NCI-H2081 (cell line): ENCODE measurements at places on chromosomes 4 and X.

- DNase-seq, result no peak
Observed at GRCh38 chr4:5021546-5021945, 2.3 kb upstream of the CYTL1 start.

DNA sequence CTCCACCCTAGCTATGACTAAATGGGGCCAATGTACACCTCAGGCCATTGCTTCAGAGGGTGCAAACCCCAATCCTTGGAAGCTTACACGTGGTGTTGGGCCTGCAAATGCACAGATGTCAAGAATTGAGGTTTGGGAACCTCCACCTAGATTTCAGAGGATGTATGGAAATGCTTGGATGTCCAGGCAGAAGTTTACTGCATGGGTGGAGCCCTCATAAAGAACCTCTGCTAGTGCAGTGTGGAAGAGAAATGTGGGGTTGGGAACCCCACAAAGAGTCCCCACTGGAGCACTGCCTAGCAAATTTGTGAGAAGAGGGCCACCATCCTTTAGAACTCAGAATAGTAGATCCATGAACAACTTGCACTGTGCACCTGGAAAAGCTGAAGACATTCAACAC, 284.1 kb downstream of the ANTXR2 start:
- DNase-seq, result no peak

DNA sequence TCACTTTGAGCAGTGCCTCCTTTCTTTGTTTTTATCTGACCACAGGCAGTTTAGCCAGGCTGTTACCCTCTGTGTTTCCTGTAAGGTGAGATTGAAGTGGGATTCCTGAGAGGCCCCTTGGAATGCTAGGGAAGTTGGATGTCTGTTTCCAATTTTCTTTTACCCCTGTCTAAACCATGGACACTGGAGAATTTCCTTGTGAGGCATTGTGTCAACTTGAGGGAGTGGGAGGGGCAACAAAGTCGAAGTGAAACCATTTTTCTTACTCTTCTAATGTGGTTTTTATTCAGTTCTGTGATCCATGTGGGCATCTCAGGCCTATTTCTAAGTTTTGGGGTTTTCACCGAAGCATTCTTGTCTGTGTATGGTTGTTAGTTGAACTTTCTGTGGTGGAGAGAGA, 296.1 kb upstream of the UGT8 start:
- DNase-seq, result no peak

DNA sequence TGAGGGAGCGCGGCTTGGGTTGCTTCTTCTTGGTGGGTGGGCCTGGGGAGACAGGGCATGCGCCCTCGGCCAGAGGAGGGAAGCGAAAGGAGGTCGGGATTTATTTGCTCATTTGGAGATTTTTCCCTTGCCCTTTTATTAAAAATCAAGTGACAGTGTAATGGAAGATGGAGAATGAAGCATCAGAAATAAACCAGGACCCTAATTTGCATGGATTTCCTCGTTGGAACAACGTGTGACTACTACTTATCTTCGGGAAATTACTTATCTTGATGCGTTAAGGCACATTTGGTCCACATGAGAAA, 709 bp upstream of the CLOCK start:
- DNase-seq, result no peak

- DNase-seq, result no peak
Observed at GRCh38 chrX:150647331-150647730, 45.9 kb upstream of the MTMR1 start.

GRCh38 chr4:139759097-139759496, 93.5 kb downstream of the MGST2 start:
- DNase-seq, result no peak

- no peak for DNase-seq
Observed at GRCh38 chr4:158166701-158167100, 6.1 kb downstream of the GASK1B start.

DNA sequence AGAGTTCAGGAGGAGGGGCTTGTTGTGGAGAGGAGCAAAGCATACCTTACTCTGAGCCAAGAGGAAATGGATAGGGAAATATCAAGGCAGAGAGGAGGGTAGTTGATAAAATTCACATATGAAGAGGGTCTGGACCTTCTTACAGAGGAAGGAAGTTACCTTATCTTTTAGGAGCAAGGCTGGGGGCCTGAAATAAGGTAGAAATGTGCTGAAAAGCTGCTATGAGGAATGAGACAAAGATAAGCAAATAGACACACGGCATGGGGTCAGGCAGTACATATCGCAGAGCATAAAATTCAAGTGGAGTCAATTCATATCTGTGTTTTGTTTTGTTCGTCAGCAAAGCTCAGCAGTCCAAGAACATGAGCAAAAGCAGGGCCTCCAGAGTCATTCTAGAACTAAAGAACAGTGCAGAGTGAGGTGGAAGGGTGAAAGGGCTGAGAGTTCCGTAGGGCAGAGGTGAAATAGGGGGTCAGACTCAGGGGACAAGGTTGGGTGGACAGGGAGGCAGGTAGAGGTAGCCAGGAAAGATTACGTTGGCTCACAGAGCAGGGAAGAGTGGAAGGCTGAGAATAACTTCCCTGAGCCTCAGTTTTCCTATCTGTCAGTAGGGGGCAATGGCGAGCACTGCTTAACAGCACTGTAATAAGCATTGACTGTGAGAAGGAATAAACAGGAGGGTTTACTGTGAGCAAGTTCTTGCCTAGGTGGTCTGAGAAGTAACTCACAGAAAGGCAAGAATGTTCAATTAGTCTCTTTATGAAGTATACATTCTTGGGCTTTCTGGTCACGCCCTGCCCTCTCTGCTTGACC, 9.2 kb downstream of the VSIG4 start:
- no peak for DNase-seq

DNA sequence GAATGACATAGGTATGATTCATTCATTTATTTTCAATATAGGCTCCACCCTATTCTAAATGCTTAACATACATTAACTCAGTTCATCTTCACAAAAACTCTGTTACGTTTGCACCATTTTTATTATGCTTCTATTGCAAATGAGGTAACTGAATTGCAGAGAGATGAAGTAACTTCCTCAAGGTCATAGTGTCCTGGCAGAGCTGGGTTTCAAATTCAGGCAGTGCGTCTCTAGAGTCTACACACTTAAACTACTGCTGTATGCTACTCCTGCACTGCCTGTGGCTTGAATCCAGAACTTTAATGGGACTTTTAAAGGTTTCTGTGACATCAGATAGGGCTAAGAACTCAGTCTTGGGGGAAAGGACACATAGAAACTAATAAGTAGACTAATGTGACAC, 413.4 kb downstream of the UBE2NL start:
- no peak for DNase-seq

GRCh38 chrX:18809641-18810040, 102.2 kb downstream of the PPEF1 start:
- no peak for DNase-seq

DNA sequence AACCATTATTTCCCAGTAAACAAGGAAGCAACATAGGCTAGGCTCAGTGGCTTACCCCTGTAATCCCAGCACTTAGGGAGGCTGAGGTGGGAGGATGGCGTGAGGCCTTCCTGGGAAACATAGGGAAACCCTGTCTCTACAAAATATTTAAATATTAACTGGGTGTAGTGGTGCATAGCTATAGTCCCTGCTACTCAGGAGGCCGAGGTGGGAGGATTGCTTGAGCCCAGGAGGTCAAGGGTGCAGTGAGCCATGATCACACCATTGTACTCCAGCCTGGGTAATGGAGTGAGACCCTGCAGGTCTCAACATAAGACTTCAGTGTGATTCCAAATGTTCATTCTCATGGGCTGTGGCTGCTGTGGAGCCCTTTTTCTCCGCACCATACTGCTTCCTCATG, 34.9 kb downstream of the FHDC1 start:
- no peak for DNase-seq

DNA sequence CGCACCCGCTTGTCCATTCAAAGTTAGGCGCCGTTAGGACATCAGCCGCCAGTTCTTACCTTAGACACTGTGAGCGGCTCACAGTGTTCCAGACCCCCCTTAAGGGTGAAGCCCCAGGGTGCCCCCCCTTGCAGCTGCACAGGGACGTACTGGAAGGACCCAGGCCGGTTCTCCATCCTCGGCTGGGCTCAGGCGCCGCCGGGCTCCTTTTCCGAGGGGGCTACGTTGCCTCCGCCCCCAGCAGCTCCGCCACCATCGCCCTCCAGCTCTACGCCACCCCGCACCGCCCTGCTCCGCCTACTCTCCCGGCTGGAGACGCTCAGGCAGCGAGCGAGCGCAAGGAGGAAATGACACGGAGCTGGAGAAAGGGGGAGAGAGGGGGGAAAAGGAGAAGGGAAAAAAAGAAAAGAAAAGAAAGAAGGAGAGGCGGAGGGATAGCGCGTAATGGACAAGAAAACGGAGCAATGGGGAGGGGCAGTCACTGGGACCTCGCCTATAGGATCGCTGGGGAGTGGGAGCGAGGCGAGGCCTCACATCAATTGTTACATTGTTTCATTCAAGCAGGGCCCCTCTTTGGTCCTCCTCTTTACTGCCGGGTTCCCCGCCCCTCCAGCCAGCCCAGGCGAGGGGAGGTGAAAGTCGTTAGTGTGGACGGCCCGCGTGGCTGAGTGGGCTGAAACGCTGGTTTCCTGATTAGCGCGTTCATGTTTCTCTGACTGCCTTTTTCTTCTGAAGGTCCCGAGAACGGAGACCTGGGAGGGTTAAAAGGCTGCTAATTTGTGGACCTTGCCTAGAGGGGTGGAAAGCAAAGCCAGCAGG, at the start of gene SHROOM4:
Gene SHROOM4 (minus strand): TSS at position 352 of the 819 bp plus-strand sequence. CDS start 176 bp downstream, at position 176.
- DNase-seq, result no peak

- no peak for DNase-seq
Observed at GRCh38 chrX:155757046-155757759, 123.9 kb upstream of the VAMP7 start.

- no peak for DNase-seq
Observed at GRCh38 chr4:42344749-42345148, 52.5 kb upstream of the SHISA3 start.

- DNase-seq, result no peak
Observed at GRCh38 chr4:151304755-151305154, 20.6 kb downstream of the SH3D19 start.

DNA sequence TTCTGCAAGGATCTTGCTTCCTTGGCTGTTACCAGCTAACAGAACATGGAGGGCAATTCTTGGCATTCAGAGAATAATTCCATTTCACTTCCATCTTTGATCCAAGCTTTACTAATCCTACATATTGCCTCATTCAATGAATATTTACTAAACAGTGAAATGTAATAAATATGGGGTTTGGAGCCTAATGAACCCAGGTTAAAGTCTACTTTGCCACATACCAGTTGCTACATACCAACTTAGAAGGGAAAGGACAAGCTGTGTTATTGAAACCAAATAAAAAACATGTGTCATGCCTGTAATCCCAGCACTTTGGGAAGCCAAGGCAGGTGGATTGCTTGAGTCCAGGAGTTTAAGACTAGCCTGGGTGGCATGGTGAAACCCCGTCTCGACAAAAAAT, 265.6 kb downstream of the KLHL13 start:
- DNase-seq, result no peak

DNA sequence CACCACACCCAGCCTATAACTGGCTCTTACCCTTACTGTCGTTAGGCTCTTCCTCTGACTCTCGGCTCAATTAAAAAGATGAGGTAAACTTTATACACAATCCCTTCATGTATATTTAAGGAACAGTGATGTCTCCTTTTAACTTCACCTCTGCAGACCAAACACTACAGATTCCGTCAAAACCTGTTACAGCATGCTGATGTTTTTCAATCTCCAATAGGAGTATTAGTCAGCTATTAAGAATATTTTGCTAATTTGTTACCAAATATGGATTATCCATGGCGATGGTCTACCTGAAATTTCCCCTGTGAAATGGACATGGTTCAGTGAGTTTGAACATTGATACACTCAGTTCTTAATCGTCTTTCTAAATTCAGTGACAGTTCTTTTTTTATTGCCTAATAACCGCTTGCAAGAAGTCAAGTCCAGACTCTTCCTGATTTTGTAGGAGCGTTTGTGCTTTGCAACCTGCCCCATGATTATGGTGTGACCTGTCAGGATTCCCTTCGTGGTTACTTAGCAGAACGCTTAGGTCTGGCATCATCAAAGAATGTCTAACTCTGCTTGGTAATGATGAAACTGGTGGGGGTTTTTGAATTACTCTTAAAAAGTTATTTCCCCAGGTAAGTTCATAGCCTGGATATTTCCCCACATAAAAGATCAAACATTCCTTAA, 72.2 kb upstream of the STOX2 start:
- DNase-seq, result no peak

DNA sequence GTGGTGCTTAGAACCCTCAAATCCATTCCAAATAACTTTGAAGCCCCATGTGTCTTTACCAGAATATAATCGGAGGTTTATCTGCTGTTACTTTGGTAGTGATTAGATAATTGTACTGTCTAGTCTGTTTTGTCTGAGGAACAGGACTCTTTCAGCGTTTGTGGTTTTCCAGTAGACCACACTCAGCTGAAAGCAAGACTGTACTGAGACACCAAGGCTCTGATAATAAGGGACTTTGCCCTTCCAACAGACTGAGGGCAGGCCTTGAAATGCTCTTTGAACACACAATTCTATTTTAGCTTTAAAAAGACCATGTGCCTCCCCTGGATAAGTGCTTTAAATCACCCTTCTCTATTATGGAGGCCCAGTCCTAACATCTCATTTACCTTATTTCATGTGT, 76.1 kb downstream of the KLHL8 start:
- DNase-seq, result no peak

DNA sequence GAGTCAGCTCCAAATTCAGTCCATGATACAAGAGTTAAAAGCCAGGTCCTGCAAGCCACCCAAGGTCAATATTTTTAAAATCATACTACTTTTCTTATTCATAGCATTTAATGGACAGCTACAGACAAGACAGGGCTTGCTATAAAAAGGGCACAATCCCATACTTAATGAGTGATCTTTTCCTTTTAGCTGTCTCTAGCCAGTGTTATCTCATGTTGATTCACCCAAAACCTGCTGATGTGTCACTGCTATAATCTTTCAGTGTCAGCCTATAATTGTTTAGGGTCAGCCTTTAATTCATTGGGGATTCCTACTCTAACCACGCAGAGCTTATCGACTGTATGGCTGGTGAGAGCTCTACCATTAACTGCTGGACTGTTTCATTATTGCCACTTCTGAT, 51.2 kb upstream of the HCCS start:
- no peak for DNase-seq

GRCh38 chrX:48890934-48891401, 6.6 kb downstream of the TIMM17B start:
- no peak for DNase-seq

GRCh38 chrX:130034178-130034577, 51.7 kb downstream of the BCORL1 start:
- DNase-seq, result no peak

GRCh38 chr4:472881-473569, 25.9 kb downstream of the ZNF721 start:
- DNase-seq, result no peak

DNA sequence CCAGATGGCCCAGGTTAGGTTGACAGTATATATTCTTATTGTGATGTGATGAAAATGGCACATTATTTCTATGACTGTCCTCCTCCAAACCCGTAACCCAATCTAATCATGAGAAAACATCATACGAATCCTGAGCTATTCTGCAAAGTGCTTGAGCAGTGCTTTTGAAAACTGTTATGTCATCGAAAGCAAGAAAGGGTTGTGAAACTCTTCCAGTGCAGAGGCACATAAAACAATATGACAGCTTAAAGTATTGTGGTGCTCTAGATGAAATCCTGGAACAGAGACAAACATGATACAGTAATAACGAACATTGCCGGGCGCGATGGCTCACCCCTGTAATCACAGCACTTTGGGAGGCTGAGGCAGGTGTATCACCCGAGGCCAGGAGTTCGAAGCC, 1648.0 kb downstream of the STIM2 start:
- no peak for DNase-seq

GRCh38 chrX:107146670-107147069, 28.0 kb upstream of the RBM41 start:
- no peak for DNase-seq

- DNase-seq, result no peak
Observed at GRCh38 chr4:118344801-118345200, 8.0 kb downstream of the PRSS12 start.

GRCh38 chrX:106728337-106728736, 1.8 kb downstream of the RNF128 start:
- DNase-seq, result peak; percentile 36
